Tibial nerve (tissue), 4 donors: ENCODE measurements at places on chromosomes 11 and 22. TPM values are rescaled to one million over a fixed set of nuclear protein-coding genes. Genes with fewer than 3 reads are reported as not detected.
A peak's percentile ranks its signal among the peaks of the same experiment; 100 is the strongest.

DNA sequence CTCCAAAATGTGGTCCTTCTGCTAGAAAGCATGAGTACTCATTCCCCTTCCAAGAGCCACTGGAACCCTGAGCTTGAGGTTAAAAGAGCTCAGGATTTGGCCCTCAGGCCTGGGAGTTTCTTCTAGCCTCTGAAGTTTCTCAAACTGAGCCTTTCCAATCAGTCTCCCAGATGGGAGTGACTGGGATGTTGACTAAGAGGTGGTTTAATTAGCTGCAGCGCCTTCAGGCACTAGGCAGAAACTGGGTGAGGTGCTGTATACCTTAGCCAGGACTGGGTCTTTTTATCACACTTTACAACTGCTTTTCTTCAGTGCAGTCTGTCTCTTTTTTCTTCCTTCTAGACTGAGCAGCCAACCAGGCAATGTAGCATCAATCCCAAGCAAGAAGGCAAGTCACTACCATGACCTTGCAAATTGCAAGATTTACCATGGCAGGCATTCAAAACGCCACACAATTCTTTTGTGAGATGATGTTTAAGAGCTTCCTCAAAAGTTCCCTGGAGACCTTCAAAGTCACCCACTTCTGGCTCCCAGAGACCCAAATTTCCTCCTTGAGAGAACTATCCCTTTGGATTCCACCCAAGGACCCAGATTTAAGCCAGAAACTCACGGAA lies 93.0 kb downstream of the SLC1A2 start:
- H3K27ac ChIP-seq, result no peak overlapping the region
- no peaks in the 10 kb centered on the region for H3K27me3 ChIP-seq
- DNase-seq, result no peak
- no peaks in the 10 kb centered on the region for H3K4me1 ChIP-seq

Gene CCDC116
- total RNA-seq, result 0.22 TPM

DNA sequence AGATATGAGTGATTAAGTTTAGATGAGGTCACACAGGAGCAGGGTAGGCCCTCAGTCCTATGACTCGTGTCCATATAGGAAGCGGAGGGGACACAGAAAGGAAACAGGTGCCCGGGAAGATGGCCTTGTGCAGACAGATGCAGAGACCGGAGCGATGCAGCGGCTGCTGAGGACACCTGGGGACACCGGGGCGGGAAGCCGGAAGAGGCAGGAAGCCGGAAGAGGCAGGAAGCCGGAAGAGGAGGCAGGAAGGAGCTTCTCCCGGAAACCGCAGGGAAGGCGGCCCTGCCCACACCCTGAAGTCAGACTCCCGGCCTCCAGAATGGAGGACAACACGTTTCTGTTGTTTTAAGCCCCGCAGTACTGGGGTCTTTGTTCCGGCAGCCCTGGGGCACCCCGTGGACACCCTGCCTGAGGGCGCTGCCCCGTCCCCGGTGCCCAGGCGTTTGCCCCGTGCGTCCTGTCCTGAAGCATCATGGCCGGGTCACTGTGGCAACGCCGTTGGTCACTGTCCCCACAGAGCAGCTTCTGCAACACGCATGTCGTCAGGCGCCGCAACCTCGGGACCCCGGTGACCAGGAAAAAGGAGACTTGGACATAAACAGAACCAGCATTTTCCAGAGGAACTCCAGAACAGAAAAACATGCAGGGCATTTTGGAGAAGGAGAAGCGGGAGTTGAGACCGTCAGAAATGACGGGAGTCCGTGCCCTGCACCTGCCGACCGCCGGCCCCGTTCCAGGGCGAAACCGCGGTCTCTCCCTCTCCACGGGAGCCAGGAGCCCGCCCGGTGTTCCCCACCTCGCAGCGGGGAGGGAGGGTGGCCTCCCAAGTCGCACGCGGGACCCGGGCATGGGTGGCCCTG lies 103.4 kb downstream of the BRD1 start:
- H3K27ac ChIP-seq, result no peak overlapping the region

DNA sequence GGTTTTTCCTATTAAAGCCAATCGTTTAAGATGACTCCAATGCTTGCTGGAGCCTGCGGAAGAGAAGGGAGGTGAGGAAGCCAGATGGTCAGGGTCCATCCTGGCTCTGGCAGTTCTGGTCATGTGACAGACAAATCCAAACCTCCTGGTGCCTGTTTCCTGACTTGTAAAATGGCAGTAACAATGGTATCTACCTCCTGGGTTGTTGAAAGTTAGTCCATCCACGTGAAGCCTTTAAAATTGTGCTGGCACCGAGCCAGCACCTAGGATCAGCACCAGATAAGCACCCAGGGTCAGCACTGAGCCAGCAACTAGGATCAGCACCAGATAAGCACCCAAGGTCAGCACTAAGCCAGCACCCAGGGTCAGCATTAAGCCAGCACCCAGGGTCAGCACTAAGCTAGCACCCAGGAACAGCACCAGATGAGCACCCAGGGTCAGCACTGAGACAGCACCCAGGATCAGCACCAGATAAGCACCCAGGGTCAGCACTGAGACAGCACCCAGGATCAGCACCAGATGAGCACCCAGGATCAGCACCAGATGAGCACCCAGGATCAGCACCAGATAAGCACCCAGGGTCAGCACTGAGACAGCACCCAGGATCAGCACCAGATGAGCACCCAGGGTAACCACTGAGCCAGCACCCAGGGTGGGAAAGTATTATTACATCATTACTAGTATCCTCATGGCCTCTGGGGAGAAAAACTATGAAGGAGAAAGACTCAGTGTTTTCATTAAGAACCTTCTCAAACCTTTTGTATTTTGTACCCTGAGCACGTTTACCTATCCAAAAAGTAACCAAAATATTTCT lies 17.2 kb downstream of the KIAA0930 start:
- H3K27ac ChIP-seq, result peak overlapping the region; percentile 96
- H3K4me3 ChIP-seq, result no peak overlapping the region
- no peak for DNase-seq
- no peaks in the 10 kb centered on the region for H3K36me3 ChIP-seq
- peaks cover 33% of the 10 kb centered on the region for H3K4me1 ChIP-seq

Gene ACR
- total RNA-seq, result not detected

Gene ACTN3
- not detected for total RNA-seq

GRCh38 chr11:47908198-47908597 lies 60.0 kb upstream of the NUP160 start:
- no peaks in the 10 kb centered on the region for H3K27me3 ChIP-seq
- no peaks in the 10 kb centered on the region for H3K4me1 ChIP-seq
- H3K4me3 ChIP-seq, result no peak overlapping the region
- DNase-seq, result no peak
- H3K36me3 ChIP-seq, result no peaks in the 10 kb centered on the region

DNA sequence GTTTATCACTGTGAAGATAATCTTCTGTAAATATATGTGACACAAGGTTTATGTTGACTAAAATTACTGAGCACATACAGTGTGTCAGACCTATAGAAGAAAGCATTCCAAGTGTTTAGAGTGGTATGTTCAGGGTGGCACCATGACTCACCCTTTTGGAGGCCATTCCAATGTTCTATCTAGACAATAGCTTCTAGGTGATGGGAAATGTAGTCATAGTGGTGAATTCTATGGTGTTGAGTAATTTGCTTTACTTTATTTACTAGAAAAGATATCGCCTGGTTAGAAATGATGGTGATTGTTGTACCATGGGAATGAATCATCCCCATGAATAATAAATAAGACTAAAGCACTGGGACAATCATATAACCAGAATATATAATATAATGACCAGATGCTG lies 72.9 kb upstream of the OR4C15 start:
- H3K27ac ChIP-seq, result no peak overlapping the region
- no peaks in the 10 kb centered on the region for H3K4me1 ChIP-seq
- H3K36me3 ChIP-seq, result no peaks in the 10 kb centered on the region
- no peaks in the 10 kb centered on the region for H3K27me3 ChIP-seq

DNA sequence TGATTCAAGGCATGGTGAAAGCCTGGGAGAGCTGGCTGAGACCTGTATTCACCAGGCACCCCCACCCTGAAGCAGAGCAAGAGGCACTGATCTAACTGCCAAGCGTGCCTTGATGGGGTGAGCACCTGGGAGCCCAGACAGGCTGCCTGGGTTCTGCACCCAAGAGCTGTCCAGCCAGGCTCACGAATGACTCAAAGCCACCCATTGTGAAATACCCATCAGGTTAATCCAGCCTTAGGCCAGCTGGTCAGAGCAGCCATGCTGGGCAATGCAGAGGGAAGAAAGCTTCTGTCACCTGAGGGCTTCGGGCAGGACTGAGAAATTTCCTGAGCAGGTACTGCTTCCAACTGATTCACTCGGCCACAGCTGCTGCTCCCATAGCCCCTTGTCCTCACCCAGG lies 22.1 kb downstream of the THOC5 start:
- H3K4me1 ChIP-seq, result no peaks in the 10 kb centered on the region
- H3K4me3 ChIP-seq, result no peak overlapping the region
- no peak for DNase-seq
- H3K36me3 ChIP-seq, result peaks cover 100% of the 10 kb centered on the region
- H3K27me3 ChIP-seq, result no peaks in the 10 kb centered on the region
- no peak overlapping the region for H3K27ac ChIP-seq

GRCh38 chr11:74691755-74692154 lies 39.5 kb downstream of the CHRDL2 start:
- no peaks in the 10 kb centered on the region for H3K27me3 ChIP-seq
- no peak for DNase-seq
- H3K4me3 ChIP-seq, result no peak overlapping the region
- H3K4me1 ChIP-seq, result peaks cover 8% of the 10 kb centered on the region

Gene TSGA10IP
- total RNA-seq, result not detected

GRCh38 chr22:17352798-17353197 lies 16.5 kb upstream of the CECR2 start:
- H3K36me3 ChIP-seq, result no peaks in the 10 kb centered on the region
- DNase-seq, result no peak
- no peak overlapping the region for H3K27ac ChIP-seq
- no peak overlapping the region for H3K4me3 ChIP-seq

Gene TNNT3
- total RNA-seq, result 8.6 TPM

DNA sequence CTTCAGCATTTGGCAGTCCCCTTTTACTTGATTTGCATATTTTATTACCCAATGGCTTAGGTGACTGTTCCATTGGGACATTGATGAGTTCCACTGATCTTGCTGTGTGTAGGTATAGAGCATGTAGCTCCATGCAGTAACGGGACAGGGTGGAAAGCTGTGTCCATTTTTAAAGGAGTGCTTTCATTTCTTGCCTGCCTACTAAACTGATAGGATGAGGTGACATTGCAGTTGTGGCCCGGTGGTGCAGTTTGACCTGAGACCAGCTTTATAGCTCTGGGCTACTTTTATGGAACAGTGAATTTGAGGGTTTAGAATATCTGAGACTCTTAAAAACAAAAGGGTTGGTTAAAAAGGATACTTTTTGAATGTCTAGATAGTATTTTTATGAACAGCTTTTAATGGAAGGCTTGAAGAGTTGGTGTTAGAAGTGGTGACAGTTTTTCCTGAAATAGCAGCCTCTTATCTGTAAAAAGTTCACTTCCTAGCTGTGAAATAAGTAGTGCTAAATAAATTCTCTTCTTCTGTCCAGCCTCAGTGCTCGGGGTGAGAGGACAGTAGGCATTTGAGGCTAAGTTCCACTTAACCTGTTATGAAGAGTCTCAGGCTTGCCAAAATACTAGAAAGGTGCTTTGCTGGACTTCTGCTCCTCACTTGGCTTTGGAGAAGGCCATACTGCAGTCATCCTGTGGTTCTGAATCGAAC lies 27.0 kb downstream of the NAT10 start:
- no peak overlapping the region for H3K4me3 ChIP-seq
- H3K36me3 ChIP-seq, result peaks cover 4% of the 10 kb centered on the region
- DNase-seq, result no peak

Gene SPDYC
- total RNA-seq, result not detected

Gene KREMEN1
- total RNA-seq, result 5.4 TPM

- H3K27ac ChIP-seq, result no peak overlapping the region
- H3K36me3 ChIP-seq, result no peaks in the 10 kb centered on the region
- H3K27me3 ChIP-seq, result no peaks in the 10 kb centered on the region
- H3K4me3 ChIP-seq, result no peak overlapping the region
- no peak for DNase-seq
Observed at GRCh38 chr11:26878959-26879581, 114.8 kb upstream of the FIBIN start.

DNA sequence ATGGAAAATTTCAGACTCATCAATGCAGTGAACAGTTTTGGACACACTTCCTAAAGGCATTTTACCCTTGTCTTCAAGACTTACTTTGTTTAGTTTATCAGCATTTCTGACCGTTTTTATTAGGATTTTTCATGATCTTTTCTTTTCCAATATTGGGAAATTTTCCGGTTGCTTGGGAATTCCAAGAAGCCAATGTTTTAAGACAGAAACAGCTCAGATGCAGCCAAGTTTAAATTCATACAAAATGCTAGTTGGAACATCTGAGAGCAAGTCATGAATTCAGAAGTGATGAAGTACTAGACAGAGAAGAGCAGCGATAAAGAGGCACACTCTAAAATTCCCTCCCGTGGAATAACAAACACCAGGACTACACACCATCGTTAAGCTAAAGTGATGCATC lies 68.6 kb downstream of the RAB38 start:
- no peak overlapping the region for H3K4me3 ChIP-seq
- no peaks in the 10 kb centered on the region for H3K36me3 ChIP-seq
- no peak for DNase-seq
- no peaks in the 10 kb centered on the region for H3K27me3 ChIP-seq

GRCh38 chr11:64251016-64251752 lies at the start of gene PLCB3:
Gene PLCB3 (plus strand): TSS chr11:64251530. CDS start chr11:64251650, 120 bp downstream.
- DNase-seq, result no peak
- H3K36me3 ChIP-seq, result no peaks in the 10 kb centered on the region
- H3K27me3 ChIP-seq, result no peaks in the 10 kb centered on the region
- H3K27ac ChIP-seq, result peak within 1 kb of the TSS; percentile 89

Gene ENTHD1
- total RNA-seq, result 3.3 TPM

Gene SIK2
- 24.5 TPM for total RNA-seq

GRCh38 chr11:133269267-133269666 lies 263.0 kb downstream of the OPCML start:
- H3K4me1 ChIP-seq, result peaks cover 5% of the 10 kb centered on the region
- no peaks in the 10 kb centered on the region for H3K36me3 ChIP-seq
- no peak overlapping the region for H3K4me3 ChIP-seq
- no peak for DNase-seq

DNA sequence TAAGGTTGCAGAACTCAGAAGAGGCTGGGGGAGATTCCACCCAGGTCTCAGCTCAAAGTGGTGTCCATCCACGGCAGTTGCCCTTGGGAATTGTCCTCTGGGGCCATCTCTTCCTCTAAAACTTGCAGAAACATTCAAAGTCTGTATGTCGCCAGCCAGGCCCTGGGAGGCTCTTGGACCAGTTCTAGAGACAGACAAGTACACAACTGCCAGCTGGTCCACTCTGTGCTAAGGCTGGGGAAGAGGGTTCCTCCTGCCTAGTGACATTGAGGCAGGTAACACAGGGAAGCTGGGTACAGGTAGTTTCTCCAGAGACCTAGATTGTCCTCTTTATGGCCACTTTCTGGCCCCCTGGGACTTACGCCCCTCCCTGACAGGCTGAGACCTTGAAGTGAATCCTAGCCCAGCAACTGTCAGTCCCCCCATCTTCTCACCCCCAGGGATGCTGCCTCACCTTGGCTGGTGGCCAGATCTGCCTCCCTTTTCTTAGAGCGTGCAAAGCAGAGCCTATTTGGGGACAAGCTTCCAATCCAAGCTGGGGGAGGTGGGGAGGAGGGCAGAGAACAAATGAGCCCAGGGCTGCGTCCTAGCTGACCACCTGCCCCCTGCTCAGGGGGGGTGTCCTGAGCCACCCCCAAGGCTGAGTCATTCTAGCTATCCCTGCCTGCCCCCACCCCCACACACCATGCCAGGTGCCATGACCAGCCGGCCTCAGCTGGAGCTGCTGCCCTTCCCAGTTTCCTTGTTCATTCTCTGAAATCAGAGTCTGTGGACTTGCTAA lies 8.4 kb downstream of the FAM83F start:
- no peak overlapping the region for H3K4me3 ChIP-seq
- H3K27ac ChIP-seq, result peak overlapping the region; percentile 76
- no peak for DNase-seq
- H3K27me3 ChIP-seq, result no peaks in the 10 kb centered on the region

GRCh38 chr11:1876361-1877063 lies 15.2 kb downstream of the PRR33 start:
- H3K36me3 ChIP-seq, result no peaks in the 10 kb centered on the region
- DNase-seq, result no peak
- no peak overlapping the region for H3K4me3 ChIP-seq
- H3K4me1 ChIP-seq, result no peaks in the 10 kb centered on the region
- no peaks in the 10 kb centered on the region for H3K27me3 ChIP-seq
